ENCODE measurements at places on chromosomes 7 and 10.

DNA sequence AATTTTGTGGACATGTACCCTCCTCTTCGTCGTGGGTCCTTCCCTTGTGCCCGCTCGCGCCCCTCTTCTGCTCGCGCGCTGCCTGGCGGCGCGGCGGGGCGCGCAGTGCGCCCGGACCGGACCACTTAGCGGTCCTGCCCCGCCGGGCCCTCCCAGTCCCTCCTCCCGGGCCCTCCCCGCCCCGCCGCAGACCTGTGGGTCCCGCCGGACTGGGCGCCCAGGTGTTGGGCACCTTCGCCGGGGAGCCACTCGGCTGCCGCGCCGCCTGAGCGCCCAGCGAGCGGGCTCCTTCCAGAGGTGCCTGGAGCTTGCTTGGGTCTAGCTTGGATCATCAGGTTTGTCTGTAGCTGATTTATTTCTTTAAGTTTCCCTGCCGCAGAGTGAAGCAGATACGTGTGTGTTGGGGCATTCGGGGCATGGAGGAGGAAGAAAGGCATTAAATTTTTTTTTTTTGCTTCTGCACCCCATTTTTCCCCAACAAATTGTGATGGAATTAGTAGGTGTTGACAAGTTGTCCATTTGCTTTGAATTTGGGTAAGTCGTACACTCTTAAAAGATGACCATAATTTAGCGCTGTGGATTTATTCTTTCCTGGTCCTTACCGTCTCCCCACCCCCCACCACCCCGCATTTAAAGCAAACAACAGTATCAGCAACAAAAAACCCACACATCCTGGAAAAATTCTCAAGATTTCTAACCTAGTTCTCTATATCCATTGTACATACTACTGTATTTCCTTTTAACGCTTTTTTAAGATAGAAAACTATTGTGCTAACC is 905 bp downstream of the C1GALT1 start:
- DNase-seq = peak; percentile 27

- no peak for DNase-seq
These were observed 37.5 kb upstream of the PIK3CG start for GRCh38 chr7:106827626-106828025.

DNA sequence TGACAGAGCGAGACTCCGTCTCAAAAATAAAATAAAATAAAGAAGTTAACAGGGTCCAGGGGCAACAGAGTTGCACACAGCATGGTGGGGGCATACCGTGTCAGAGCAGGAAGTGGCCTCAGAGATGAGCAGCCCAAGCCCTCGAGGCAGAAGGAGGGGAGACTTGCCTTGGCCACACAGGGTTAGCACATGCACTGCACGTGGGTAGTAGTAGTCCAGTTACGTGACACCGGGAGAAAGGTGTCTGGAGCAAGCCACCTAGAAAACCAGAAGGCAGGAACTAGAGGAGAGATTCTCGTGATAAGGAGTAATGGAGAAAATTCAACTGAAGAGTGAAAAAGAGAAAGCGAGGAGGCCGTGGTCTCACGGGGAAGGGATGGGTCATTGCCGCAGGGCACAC is 9.8 kb upstream of the DENND2A start:
- DNase-seq = no peak

GRCh38 chr10:3805791-3806461 is 20.9 kb upstream of the KLF6 start:
- DNase-seq = peak; percentile 54

DNA sequence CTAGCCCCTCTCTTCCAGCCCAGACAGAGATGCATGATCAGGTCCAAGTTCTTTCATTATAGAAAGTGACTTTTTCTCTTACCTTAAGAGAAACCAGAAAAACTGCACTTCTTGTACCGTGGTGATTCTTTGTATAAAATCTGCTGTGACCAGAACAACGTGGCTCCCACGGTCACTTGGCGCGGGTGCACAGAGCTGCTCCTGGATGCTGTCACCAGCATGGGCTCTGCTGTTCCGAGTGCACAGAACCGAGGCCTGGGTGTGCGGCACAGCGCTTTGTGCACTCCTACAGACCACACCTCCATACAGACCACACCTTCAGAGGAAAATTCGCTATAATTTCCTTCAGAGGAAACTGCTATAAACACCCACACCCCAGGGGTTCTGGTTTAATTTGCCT is 26.0 kb downstream of the VIPR2 start:
- DNase-seq = no peak

DNA sequence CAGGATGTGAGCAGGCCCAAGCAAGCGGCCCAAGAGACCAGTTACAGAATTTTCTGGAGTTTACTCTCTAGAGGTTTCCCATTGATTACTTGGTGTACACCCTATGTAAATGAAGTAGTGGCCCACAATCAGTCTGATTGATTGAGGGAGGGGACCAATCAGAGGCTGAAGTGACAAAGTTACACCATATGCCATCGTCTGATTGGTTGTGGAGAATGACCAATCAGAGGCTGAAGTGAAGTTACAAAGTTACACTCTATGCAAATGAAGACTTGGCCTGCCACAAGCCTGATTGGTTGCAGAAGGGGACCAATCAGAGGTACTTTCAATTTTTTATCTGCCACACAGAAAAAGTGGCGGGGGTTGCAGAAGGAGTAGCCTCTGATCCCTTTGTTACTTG is 83.7 kb downstream of the KIF20B start:
- no peak for DNase-seq

- DNase-seq = peak; percentile 39
These were observed 90.4 kb downstream of the KIAA1549 start for GRCh38 chr7:138890499-138891445.

- no peak for DNase-seq
These were observed 8.9 kb downstream of the DKK1 start for GRCh38 chr10:52322936-52323335.

- no peak for DNase-seq
These were observed 149.3 kb downstream of the POU6F2 start for GRCh38 chr7:39127058-39127457.

GRCh38 chr7:91140982-91141381 is 123.3 kb upstream of the FZD1 start:
- no peak for DNase-seq

DNA sequence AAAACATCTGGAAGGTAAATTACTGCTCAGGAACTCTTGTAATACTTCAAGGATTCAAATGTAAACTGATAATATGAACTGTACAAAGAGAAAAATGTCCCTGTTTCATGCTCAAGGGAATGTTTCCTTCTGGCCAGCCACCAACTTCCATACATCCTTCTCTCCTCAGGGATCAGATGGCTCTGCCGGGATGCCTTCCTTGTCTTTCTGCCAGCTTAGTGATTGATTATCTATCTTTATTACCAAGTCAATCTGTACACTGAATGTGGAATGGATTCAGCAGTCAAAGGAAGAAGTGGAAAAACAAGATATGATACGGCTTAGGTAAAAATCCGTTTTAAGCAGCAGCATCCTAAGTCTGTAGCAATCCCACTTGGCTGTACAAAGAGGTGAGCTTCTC is 178.3 kb downstream of the PTN start:
- no peak for DNase-seq

- no peak for DNase-seq
These were observed 28.1 kb downstream of the ENO4 start for GRCh38 chr10:116877391-116877790.

GRCh38 chr7:121803039-121803438 is 69.9 kb upstream of the PTPRZ1 start:
- DNase-seq = no peak

DNA sequence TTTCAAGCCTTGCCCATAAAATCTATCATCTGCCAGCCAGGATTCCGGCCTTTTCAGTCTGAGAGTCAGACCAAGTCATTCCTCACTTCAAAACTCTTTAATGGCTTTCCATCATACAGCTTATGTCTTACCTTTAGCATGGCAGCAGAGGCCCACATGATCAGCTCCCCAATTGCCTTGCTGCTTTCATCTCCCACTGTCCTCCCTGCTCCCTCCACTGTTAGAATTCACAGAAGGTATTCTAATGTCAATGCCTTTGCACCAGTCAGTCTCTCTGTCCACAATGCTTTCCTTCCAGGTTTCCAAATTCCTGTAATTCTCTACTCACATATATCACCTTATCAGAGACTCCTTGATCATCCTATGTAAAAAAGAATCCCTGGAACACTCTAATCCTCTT is 37.2 kb downstream of the SEMA3E start:
- no peak for DNase-seq

DNA sequence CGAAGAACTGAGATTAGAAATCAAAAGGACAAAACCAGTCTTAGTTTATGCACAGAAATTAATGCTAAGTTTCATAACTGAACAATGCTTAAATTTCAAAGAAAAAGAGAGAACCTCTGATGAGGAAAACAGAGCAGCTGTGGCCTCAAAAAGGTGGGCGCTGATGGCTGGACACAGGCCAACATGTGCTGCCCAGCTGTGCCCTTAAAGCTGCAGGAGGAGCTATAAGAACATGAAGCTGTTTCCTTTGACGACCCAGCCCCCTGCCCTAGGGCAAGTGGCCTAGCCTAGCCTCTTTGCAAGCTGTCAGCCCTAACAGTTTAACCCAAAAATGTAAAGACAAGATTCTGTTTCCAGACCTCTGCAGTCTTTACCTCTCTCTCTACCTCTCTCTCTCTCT is 107.7 kb downstream of the GRID1 start:
- DNase-seq = no peak

- DNase-seq = no peak
These were observed 2.5 kb upstream of the ITIH2 start for GRCh38 chr10:7700577-7701125.

DNA sequence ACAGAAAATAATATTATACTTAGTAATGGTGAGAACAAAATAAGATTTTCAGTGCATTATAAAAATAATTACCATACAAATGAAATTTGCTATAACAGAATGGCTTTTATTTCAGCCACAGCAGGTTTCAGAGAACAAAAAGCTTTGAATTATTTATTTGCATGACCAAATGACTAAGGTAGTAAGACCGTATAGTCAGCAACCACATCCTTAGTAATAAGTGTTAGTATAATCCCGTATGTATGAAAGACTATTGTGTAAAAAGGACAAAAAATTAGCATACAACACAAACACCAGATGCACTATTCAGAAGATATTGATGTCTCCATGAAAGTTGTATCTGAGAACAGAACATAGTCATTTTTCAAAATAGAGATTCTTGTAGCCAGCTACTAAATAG is 12.2 kb downstream of the PDZD8 start:
- no peak for DNase-seq

DNA sequence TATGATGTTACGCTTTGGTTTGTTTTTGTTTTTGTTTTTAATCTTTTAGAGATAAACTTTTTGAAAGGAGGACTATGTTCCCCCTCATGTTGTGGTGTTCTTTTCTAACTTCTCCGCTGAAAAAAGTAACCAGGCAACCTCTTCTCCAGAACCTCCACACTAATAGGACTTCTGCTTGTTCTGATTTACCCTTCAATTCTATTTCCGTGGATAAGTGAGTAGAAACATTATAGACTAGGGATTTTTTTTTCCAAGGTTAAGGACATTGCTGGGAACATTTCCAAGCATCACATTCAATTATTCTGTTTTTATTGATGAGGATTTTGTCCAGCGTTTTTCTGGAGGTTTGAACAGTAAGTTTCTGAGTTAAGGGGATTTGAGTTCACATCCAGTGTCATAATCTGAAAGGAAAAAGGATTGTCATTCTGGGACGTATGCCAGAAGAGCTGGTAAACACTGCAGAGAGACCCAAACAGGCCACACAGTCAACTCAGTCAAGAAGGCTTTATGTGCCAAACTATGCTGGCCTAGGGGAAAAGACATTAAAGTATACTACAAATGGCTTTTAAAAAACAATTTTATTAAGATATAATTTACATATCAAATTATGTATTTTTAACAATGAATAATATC is 28.3 kb upstream of the RALA start:
- DNase-seq = no peak

DNA sequence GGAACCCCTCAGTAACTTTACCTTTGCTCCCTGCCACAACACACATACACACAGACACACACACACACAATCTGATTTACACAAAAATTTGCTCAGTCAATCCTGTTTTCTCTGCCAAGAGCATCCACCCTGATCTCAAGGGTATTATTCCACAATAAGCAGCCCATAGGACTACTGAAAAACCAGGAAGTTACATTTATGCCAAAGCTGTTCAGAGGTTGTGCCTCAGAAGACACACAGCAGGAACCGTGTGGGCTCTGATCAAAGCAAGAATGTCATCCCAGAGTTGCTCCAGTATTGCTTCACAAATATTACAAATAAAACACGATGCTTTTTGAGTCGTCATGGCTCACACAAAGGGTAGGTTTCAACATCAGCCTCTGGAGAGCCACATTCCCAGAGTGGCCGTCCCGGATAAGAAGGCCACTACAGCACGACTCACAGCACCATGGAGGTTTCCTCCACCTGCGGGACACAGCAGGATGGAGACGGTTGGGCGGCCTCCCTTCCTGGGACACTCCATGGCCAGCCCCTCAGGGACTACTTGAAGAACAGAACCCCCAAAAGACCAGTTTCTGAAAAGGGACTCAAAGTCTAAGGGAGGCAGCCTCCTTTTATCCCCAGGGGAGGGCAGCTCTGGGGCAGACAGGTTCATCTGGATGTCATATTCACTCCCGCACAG is 1.6 kb downstream of the AIFM2 start:
- DNase-seq = no peak

GRCh38 chr7:18471476-18472160 is 23.9 kb upstream of the HDAC9 start:
- DNase-seq = no peak

Measured in NCI-H2081 (cell line).